ENCODE measurements at places on chromosomes 1 and 21.

DNA sequence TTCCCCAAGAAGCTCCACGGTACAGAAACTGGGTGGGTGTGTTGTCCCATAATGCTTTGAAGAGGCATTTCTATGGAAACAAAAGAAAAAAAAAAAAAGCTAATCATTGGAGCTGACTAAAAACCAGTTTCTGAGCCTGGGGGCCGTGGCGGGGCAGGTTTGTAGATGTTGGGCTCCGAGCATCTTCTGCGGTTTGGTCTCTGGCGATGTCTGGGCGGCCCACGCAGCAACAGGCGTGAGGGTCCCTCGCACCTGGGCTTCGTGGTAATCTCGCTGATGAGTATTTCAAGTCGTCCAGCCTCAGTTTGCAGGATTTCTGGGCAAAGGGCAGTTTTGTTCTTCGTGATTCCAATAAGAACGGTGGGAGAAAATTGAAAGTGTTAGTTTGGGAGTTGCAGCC is 6.8 kb downstream of the TP73 start:
- DNase-seq, result no peak

DNA sequence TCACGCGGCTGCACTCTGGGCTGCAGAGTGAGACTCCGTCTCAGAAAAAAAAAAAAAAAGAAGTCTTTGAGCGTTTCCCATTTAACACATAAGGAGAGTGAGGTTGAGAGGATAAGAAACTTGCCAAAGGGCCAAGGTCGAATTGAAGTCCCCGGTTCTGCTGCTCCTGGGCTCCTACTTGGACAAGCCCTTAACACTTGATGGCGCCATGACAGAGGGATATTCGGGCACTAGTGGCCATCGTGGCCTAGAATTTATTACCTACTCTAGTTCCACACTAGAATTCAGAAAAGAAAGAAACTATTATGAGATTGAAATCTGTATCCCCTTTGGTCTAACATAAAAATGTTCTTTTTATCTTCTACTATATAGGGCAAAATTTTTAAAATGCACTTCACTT is 65.7 kb upstream of the NEK2 start:
- no peak for DNase-seq

- no peak for DNase-seq
Observed at GRCh38 chr1:223308136-223308535, 55.8 kb downstream of the SUSD4 start.

- DNase-seq, result peak; percentile 41
Observed at GRCh38 chr1:228445843-228446650, 29.4 kb upstream of the TRIM17 start.

DNA sequence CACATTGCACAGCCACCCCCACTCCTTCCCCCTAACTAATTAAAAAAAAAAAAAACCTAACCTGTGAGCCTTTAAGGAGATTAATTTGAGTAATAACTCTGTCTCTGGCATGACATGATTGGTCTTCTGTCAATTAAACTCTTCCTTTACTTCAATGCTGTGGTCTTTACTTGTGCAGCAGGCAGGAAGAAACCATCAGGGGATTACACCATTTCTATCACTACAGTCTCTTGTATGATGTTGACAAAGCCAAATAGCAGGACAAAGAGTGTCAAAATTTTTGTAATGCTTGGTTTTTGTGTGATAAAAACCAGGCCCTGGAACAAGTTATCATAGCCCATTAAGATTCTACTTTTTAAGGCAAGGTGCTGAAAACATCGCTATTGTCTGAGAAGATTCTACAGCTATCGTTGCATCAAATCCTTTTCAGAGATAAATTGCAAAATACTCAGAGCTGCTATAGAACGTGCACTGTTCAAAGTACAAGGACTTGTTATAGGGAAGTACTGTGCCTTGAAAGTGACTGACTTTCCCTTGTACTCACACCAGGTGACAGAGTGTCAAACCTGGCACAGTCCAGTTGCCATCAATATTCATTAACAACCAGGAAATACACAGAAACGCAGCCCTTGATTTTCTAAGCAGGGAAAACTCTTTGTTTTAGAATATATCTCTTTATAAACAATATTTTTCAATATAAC is 37.7 kb downstream of the LHX9 start:
- DNase-seq, result no peak

- no peak for DNase-seq
Observed at GRCh38 chr1:31694964-31695313, 8.9 kb downstream of the COL16A1 start.

DNA sequence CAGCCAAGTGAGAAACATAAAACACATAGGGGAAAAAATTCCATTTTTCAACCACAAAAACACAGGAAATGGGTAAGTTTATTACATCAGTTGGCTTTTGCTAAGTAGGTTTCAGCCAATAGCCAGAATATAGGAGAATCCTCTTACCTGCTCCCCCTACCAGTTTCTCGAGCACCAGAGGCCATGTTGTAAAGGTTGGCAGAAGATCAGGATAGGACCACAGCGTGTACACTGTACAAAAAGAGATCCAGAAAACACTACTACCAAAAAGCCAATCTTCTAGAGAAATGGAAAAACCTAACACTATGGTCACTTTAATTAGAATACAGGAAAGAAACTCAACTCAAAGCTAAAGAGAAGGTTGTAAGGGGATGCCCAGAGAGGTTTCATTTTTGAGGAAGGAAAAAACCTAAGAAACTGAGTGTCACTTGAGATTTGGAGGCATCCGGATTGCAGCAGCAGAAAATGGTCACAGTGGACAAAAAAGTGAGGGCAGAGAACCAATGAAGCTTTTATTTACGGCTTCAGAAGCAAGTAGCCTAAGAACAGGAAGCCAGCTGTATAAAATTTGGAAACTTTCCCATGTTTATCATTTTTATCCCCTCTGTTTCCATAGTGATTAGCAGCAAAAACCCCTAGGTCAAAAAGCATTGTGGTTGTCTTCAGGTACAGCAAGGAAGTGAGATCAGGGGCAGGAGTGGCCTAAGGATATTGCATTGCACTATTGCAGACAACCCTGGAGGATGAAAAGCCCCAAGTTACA is 2.9 kb downstream of the EIF2D start:
- DNase-seq, result no peak

GRCh38 chr21:41377715-41378114 is 15.9 kb downstream of the MX2 start:
- no peak for DNase-seq

DNA sequence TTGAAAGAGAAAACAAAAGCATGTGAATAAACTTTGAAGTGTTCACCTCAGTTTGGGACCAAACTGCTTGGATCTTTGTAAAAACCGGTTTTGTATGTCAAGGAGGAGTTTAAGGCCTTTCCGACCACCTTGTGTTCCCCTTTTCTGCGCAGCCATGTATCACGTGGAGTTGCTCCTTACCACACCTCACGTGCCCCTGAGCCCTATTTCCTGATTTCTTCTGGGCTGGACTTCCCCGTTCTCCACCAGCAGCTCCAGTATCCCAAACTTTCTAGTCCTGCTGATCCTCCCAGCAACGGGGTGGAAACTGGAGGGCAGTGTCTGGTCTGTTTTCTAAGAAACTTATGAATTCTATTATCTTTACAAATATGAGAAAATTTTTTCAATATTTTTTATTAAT is 1.6 kb upstream of the SH3D21 start:
- no peak for DNase-seq

DNA sequence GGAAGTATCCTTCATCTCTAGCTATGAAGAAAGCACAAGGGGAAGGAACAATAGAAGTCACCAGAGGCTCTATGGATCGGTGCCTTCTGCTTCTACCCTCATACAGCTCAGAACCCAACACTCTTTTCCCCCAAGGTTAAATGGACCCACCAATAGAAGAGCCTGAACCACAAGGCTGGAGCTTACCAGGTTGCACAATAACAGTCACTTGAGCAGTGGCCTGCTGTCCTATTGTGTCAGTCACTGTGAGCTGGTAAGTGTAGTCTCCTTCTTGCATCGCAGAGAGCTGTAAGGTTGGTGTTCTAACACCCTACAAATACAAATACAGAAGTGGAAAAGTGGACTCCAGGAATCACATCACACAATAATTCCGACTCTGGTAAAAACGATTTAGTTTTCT is 103.0 kb downstream of the KIAA0319L start:
- DNase-seq, result no peak

GRCh38 chr1:201404722-201405483 is 5.8 kb upstream of the LAD1 start:
- no peak for DNase-seq

DNA sequence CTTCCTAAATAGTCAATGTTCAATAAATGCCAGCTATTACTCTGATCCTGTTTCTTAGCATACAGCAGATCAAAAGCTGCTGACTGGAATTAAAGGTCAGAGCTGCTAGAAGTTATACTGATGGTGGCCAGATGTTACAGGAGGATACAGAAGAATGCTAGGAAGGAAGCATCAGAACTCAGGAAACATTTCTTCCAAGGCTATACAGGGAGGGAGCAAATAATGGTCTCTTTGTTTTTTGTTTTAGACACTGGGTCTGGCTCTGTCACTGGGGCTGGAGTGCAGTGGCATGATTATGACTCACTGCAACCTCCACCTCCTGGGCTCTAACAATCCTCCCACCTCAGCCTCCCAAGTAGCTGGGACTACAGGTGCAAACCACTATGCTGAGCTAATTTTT is 175.5 kb downstream of the RGS7 start:
- DNase-seq, result no peak

DNA sequence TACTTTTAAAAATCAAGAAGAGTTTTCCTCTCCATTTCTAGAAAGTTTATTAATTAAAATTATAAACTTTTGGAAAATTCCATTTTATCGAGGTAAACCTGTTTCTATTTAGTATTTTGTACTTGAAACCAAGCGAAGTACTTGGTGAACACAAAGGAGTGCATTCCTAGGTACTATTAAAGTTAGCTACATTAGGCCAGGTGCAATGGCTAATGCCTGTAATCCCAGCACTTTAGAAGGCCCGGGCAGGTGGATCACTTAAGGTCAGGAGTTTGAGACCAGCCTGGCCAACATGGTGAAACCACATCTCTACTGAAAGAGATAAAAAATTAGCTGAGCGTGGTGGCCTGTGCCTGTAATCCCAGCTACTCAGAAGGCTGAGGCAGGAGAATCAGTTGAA is 292.2 kb downstream of the NTNG1 start:
- no peak for DNase-seq

DNA sequence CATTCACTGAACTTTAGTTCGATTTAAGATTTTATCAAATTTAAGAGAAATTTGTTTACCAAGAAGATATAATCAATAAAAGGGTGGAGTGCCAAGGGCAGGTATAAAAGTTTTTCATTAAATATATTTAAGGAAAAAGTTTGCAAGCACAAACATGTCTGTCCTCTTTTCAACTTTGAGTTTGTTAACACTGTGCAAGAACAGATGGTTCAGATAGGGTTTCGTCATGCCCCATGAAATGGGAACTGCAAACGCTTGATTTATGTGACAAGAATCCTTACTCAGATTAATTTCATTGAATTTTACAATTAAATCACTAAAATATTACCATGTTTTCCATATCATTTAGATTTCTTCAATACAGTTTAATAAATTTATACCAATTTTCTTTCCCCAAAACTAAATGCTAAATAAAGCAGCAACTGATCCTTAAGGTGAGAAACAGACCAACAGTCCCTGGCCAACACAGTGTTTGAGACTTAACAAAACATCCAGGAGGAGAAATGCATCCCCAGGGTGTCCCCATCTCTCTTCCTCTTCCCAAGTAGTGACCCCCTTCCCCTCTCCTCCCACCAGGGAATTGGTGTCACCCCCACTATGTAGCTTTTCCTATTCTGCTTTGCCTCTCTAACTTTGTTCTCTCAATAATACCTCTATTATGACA is 292.9 kb downstream of the LTN1 start:
- DNase-seq, result no peak

DNA sequence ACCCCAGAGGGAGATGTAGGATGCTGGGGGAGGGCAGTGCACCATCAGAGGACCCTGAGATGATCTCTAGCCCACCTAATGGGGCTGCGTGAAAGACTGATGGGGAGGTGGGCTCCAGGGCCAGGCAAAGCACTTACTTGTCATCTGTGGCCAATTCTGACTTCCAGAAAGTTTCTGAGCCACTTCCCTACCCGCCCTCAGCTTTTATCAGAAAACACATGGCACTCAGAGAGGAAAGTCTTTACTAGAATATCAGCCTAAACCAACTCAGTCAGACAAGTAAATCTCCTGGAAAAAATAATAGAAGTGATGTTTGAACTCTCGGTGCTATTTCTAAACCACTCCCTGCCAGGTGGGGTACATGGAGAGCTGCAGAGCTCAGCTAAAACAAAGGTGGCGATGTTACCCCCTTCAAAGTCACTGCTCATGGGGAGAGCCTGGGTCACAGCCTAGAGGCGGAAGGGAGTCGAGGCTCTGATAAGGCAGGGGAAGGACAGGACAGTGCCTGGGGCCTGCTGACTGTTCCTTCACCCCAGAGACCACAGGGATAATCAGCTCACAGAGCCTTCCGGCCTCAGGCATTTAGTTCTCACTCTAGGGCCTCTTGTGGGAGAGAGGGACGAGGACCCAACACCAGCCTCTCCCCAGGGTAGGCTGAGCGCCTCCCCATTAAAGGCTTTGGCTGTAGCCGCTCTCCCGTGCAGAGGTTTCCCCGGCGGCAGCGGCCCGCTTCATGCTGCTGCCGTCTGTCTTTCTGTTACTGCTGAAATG is 14.2 kb downstream of the SMIM12 start:
- no peak for DNase-seq

DNA sequence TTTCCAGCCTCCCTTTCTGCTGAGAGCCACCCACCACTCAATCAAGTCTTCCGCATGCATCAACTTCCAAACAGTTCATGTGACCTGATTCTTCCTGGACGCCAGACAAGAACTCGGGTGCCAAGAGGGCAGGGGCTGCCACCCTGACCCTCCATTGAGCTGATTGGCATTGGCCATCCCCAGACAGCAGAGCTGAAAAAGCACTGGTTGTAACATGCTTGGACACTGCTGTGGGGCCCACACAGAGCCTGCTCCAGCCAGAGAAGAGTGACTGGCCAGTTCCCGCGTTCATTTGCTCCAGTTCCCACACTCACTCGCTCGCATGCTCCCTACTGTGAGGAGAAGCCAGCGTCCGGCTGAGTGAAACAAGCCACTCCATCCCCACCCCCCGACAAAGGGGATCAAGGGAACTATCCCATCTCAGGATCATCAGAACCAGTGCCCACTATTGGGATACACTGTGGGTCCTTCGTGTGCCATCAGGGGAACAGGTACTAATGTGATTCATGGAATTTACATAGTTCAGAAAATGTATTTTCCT is 420.3 kb downstream of the NPHP4 start:
- DNase-seq, result no peak

DNA sequence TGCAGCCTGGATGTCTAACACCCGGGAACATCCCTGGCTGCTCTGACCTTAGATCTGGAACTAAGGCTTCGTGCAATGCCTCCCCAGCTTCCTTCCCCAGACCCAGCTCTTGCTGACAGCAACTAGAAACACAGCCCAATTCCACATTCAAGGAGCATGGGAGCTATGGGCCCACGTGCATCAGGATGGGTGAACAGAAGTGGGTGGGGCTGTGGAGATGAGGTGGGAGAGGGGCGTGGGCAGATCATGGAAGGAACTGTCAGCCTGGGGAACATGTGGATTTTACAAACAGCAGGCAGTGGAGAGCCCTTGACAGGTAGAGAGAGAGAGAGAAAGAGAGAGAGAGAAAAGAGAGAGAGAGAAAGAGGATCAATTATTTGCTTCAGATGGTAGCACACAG is 231.6 kb downstream of the MATN1 start:
- DNase-seq, result no peak

- no peak for DNase-seq
Observed at GRCh38 chr1:92843429-92844352, 11.9 kb downstream of the RPL5 start.

Measured in NCI-H1092 treated with DMSO at 0.1 percent for 48 hours (cell line).